ENCODE measurements at places on chromosomes 16 and 17.

GRCh38 chr16:61993108-61993507, 43.1 kb downstream of the CDH8 start:
- DNase-seq: no peak

DNA sequence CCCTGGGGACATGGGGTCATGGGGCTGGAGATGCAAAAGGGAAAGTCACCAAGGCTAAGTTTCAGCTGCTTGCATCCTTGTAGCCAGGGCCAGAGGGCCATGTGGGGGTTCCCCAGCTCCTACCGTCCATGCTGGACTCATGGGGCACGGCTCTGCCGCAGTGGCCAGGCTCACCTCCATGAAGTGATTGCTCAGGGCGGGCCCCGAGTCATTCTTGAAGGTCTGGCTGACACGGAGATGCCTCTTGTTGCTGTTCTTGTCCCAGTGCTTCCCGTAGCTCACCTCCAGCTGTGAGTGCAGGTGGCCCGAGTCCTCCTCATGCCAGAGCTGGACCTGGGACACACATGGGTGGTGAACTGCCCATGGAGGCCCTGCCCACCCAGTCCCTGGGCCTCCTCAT, 114.5 kb downstream of the RMI2 start:
- no peak for DNase-seq

DNA sequence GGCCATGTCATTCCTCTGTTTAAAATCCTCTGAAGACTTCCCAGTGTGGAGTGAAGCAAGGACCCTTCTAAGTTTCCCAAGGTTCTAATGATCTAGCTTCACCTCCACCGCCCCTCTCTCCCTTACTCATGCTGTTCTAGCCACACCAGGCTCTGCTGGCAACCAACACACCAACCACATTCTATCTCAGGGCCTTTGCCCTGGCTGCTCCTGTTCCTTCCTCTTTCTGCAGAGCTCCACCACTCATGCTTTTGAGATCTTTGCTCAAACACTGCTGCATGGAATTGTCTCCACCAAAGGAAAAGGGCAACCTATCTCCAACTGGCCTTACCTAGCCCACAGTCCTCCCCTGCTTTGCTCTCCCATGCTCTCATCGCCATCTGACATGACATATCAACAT, 128.7 kb downstream of the XYLT1 start:
- DNase-seq: no peak

GRCh38 chr16:10859658-10860057, 17.3 kb upstream of the CIITA start:
- DNase-seq: no peak

DNA sequence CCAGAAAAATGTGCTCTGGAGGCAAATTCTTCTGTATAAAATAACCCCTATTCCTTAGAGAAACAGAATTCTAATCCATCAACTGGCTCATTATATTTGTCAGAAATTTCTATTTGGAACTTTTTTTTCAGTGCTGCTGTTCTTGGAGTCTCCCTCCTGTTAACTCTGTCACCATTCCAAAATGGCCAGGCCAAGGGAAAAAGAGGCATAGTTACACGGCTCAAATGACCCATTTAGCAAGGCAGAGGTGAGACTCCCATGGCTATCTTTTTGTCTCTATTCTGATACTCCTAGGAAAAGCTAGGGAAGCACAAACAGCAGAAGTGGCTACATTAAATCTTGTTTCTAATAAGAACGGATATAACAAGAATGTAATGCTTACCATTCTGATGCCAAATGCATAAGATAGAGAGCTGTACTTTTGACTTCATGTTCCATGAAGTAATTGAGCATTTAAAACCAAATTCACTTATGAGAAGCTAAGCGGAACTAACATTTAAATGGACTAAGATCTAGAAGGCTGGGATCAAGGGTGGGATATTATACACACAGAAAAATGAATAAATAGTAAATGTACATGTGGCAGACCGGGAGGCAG, 64.4 kb upstream of the CORO6 start:
- no peak for DNase-seq

DNA sequence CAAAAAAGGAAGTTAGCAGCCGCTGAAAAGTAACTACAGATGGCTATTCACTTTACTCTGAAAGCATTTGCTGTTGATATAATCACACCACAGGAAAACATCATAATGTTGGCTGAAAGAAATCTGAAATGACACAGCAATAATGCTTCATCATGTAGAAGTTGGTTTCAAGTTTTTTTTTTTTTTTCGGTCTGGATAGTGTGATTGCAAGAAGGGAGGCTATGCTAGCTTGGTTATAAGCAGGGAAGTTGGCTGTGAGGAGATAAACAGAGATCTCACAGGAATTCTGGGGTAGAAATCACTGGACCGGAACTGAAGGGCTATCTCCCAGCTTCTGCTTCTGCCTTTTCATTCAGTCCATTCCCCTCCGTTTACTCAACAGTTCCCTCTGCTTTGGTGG, 57.9 kb downstream of the MYO1D start:
- DNase-seq: no peak

- no peak for DNase-seq
These were observed 9.0 kb downstream of the MOSMO start for GRCh38 chr16:22016927-22017326.

- no peak for DNase-seq
These were observed 32.8 kb downstream of the GLG1 start for GRCh38 chr16:74574146-74574545.

GRCh38 chr17:27840688-27841087, 40.4 kb upstream of the NOS2 start:
- DNase-seq: no peak

DNA sequence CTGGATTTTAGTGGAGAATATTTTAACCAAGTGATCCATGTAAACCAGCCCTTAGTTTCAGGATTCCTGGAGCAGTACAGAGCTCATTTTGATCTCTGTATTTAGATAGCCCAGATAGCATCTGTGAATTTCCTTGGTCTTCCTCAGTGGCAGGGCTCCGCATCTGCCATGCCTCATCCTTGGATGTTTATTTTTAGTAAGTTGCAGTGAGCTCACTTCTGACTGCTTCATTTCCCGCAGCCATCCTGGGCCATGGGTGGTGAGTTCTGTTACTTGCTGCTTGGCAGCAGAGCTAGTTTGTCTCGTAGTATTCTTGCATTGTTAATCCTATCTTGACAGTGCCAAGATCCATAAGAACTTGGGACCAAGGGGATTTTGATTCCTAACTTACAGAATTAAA, 33.7 kb downstream of the IST1 start:
- DNase-seq: peak; percentile 82

GRCh38 chr17:1031711-1032110, 34.8 kb downstream of the TIMM22 start:
- DNase-seq: peak; percentile 87

GRCh38 chr17:1979182-1979985, 45.8 kb downstream of the RTN4RL1 start:
- DNase-seq: no peak

- no peak for DNase-seq
These were observed 37.6 kb downstream of the SALL1 start for GRCh38 chr16:51113236-51114125.

GRCh38 chr16:759110-759910, 1.2 kb upstream of the MSLN start:
- no peak for DNase-seq

DNA sequence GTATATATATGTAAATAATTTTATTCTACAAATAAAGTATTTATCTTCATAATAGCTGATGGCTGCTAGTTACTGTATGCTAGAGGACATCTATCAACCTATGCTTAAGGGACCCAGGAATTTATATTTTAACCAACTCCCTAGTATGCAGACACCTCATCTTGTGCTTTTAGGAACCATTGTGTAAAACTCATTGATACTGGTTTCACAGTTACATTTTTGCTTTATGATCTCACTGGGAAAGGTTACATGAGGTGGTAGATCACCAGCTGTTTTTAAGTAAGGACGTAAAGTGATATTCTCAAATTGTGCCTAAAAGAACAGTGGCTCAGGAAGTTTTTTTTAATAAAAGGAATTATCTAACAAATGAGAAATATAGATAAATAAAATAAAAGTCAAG, 56.4 kb downstream of the VMP1 start:
- no peak for DNase-seq

GRCh38 chr16:73792199-73793020, 504.2 kb upstream of the PSMD7 start:
- no peak for DNase-seq

DNA sequence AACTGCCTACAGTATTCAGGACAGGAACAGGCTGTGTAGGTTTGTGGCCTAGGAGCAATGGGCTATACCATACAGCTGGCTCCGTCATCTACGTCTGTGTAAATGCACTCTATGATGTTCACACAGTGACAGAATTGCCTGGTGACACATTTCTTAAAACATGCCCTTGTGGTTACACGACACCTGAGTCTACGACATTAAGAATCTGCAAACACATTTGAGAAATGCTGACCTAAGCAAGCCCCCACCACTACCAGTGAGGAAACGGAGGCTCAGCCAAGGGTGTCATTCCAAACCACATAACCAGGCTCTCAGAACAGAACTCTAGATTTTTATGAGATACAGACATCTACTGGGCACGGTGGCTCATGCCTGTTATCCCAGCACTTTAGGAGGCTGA, 23.5 kb downstream of the USP36 start:
- DNase-seq: no peak

GRCh38 chr16:14364386-14365199, 265.5 kb downstream of the PARN start:
- DNase-seq: no peak

DNA sequence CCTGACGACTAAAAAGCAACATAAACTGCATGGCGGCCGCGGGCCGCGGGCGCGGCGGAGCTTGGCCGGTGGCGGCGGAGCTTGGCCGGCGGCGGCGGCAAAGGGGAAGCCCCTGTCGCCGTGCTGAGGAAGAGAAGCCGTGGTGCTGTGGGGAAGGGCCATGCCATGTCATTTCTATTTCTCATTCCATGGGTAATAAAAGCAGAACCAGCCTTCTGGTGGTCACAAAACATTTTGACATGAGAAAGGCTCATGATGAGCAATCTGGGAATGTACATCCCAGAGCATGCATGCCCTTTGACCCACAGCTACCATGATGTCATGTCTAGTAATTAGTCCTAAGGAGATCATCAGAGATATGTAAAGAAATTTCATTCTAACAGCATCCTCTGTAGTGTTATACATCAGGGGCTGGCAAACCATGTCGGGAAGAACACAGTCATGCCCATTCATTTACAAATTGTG, 23.9 kb upstream of the HEATR6 start:
- DNase-seq: no peak

DNA sequence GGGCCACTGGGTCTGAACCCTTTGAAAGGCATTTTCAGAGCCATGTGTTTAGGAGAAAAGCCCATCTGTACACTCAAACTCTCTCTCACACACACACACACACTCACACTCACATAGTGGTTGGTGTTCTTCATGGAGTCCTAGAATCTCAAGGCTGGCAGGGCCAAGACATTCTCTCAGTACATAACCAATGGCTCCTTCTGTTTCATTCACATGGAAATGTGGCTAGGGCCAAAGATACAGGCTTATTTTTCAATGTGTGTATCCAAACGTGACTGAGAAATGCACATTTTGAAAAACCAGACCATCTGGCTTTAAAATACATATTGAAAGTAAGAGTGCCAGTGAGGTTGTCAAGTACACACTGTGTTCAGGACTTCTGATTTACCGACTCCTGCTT, 59.0 kb upstream of the SALL1 start:
- no peak for DNase-seq

DNA sequence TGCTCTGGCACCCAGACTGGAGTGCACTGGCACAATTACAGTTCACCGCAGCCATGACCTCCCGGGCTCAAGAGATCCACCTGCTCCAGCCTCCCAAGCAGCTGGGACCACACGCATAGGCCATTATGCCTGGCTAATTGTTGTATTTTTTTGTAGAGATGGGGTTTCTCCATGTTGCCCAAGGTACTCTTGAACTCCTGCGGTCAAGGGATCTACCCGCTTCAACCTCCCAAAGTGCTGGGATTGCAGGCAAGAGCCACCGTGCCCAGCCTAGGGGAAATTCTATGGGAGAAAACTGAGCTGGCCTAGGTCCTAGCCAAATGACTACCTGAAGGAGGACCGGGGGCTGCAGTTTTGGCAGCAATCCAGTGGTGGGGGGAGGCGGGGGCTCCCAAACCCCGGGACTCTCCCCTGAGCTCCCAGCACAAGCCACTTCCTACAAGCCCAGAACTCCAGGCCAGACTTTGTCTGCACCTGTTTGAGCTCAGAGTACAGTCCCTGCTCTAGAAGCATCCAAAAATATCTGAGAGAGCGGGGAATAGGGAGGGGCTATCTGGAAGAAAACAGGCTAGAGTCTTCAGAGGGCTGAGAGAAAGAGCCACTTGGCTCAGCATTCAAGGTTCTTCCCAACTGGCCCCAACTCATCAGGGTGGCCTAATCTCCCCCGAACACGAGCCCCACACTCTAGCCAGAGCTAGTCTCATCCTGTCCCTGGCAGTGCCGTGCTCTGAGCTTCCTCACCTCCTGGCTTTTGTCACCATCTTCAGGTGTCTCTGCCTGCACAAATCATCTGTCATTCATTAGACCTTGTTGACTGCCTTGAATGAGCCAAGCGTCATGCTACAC, 9.1 kb downstream of the SRL start:
- DNase-seq: no peak

DNA sequence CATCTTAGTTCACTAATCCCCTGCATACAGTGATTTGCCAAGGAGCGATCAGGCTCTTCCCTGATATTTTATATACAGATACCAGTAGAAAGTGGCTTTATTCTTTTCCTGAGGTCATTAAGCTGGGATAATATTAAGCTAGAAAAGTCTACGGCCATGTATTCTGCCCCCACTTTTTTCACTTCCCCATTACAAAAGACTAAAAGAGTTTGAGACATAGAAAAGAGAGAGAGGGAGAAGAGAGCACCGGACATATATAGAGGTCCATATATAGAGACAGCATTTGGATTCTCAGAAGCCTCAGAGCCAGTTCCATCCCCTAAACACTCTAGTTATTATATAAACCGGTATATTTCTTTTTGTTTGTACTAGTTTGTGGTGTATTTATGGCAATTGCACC, 166.5 kb upstream of the ANKFN1 start:
- no peak for DNase-seq

GRCh38 chr16:10972108-10972818, 27.9 kb downstream of the CLEC16A start:
- no peak for DNase-seq

DNA sequence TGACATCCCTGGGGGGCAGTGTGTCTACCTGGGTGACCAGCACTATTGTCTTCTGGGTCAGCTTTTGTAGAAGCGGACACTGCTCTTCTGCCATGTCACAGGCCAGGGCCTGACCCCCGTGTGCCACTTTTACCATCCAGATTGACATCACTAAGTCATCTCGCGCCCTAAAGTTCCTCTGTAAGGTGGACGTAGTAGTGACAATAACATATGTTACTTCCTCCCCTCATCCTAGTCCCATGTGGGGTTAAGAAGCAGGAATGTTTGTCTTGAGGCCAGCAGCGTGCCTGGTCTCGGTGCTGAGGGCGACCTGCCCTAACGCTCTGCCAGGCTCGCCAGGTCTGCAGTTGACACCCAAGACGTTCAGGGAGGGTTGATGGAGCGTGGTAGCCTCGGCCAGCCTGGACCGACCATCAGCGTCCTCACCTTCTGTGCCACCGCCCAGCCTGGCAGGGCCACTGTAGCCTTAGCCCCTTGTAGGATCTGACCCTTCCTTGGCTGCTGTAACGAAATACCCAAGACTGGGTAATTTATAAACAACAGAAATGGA, 20.7 kb downstream of the GAA start:
- DNase-seq: peak; percentile 58
